ENCODE measurements at places on chromosomes 3 and 15. TPM values are rescaled to one million over a fixed set of nuclear protein-coding genes. Genes with fewer than 3 reads are reported as not detected.

The UCN2 gene
- total RNA-seq, result not detected

The SETD2 gene
- total RNA-seq, result 16.1 TPM

The KLHL6 gene
- total RNA-seq, result under 0.01 TPM

DNA sequence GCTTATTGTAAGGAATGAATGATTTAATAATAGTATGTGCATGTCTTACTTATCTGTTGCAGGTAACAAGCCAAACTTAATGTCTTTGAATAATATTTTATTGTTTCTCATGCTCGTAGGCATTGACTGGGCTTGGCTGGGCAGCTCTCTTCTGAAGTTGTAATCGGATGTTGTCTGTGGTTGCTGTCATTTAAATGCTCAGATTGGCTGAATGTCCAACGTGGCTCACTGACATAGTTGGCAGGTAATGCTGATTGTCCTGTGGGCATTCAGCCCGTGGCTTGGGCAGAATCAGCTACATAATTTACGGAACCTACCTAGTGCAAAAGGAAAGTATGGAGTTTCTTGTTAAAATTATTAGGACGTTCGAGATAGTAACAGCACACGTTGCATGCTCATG, 297.4 kb upstream of the GBE1 start:
- DNase-seq, result no peak

The APOD gene
- total RNA-seq, result 2.4 TPM

DNA sequence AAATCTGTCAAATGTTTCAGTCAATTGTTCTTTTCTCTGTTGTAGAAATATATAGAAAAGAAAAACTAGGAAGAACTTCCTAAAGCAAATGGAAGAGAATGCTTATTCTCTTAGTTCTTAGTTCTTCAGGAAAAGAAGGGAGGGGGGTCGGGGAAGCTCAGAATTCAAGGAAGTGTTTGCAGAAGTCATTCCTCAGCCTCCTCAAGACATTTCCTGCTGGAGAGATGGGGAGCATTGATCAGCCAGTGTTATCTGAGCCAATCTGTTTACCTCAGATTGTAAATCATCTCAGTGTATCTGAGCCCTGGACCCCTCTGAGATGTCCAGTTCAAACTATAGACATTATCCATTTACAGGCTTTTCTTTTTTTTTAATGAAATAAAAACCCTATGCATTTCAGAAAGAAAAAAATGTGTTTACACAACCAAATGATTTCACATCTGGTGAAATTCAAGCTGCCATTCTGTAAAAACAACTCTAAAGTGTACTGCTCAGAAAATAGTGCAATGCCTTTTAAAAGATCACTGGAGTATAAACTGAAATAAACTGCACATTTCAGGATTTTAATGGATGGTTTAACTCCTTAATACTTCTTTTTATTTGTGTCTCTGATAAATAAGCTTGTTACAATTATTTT, 460.7 kb downstream of the ROBO1 start:
- DNase-seq, result no peak

DNA sequence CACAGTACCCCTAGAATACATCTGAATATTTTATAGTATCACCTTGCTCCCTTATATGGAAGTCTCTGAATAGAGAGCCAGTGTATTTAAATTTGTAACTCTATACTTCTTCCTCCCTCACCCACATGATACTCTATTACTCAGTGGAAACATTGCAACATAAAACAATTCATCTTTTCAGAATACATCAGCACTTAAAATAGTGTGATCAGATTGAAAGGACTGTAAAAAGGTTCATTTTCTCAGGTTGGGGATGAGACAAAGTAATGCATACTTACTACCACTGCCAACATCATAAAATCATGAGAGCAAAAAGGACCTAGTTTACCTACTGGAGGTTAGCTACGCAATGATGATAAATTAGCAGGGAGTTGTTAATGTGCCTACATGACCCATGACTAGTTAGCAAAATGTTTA, 13.8 kb upstream of the THRB start:
- no peak for DNase-seq

GRCh38 chr3:171718493-171719185, 91.6 kb downstream of the PLD1 start:
- no peak for DNase-seq

The NTRK3 gene
- not detected for total RNA-seq

GRCh38 chr15:80437334-80437891, 33.2 kb downstream of the ARNT2 start:
- DNase-seq, result no peak

DNA sequence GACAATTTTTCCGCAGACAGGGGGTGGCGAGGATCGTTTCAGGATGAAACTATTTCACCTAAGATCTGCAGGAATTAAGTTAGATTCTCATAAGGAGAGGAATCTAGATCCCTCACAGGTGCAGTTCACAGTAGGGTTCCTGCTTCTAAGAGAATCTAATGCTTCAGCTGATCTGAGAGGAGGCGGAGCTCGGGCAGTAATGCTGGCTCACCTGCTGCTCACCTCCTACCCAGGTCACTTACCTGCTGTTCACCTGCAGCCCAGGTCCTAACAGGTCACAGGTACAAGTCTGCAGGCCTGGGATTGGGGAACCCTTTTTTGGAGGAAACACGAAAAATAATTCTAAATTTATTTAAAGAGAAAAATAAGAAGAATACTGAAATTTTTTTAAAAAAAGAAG, 406.8 kb downstream of the MCTP2 start:
- no peak for DNase-seq

- no peak for DNase-seq
These were observed 42.8 kb upstream of the SMAD3 start for GRCh38 chr15:67022587-67023105.

GRCh38 chr15:34038871-34039789, at the start of gene AVEN:
TSS of gene AVEN (minus strand) at chr15:34039204. CDS start at chr15:34039046, 158 bp downstream.
- DNase-seq, result peak; percentile 47

The ARPP21 gene
- not detected for total RNA-seq

DNA sequence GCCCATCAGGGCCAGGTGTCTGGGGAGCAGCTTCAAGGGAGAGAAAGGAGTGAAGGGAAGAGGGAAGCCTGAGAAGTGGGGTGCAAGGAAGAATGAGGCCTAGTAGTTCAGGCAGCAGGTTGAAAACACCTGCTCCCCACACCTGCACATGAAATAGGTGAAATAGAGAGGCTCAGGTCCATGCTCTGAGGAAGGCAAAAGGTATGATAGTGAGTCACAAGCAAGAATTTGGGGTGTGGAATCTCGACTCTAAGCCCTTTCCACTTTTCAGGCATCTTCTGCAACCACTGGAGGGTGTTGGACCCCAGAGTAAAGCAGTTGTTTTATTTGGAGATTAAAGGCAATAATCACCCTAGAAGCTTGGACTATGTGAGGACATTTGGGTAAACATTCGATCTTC, 157.5 kb downstream of the CTNNB1 start:
- no peak for DNase-seq

The GPR87 gene
- not detected for total RNA-seq

DNA sequence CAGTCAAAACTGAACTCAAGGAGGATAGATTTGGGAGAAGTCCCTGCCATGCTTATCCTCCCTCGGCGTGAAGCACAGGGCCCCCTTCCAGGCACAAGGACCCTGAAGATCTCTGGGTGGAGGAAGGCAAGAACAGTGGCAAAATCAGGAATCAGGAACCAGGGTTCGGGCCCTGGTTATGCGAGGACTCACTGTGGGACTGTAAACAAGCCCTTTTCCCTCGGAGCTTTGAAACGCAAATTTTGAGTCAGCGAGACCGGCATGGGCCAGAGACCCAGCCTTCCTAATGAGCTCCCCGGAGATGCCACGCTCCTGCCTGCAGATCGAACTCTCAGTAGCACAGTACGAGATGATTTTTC, 70.1 kb downstream of the SLC12A8 start:
- DNase-seq, result no peak

- DNase-seq, result no peak
These were observed 102.5 kb downstream of the MYH15 start for GRCh38 chr3:108407886-108408285.

DNA sequence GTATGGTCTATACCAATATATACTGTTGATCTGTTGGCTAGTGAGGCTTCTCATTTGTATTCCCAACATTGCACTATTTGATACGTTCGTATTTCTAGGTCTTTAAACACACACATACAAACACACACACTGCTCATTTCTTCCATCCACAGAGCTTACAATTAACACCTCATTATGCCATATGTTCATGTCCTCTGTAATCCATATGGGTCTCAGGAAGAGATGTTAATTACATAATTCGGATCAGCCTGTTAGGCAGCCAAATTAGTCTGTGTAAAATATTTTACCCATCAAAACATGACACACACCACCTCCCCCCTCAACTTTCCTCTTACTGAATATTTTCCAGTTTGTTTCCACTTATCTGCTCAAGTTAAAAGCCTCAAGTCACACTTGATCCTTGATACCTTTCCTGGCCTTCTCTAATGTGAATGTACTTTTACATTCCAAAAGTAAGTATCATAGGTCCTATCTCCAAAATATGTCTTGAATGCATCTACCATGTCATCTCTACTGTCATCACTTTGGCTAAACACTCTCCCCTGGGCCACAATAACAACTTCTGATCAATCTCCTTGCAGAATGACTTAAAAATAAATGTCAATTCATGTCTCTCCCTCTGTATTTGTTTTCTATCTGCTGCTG, 28.2 kb downstream of the EOGT start:
- no peak for DNase-seq

- no peak for DNase-seq
These were observed 620.7 kb upstream of the ZNF385D start for GRCh38 chr3:22371607-22372291.

The AGBL1 gene
- total RNA-seq, result not detected

The PLA1A gene
- 3.5 TPM for total RNA-seq

The KLHL40 gene
- not detected for total RNA-seq

The VEPH1 gene
- 20.9 TPM for total RNA-seq

DNA sequence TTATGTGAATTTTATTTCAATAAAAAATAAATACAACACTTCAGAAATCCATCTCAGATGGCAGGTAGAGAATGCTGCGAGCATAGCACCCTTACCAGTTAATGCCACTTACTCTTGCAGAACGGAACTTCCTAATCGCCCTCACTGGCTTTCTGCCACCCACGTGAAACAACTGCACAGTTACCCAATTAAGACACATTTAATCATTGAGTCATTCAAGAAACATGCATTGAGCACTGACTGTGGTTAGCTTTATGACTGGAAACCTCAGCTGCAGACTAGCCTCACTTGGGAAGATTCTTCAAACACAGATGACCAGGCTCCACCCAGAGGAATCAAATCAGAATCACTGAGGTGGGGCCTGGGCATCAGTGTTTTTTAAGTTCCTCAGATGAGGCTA, 5.6 kb upstream of the MFGE8 start:
- DNase-seq, result no peak

The DUOX1 gene
- not detected for total RNA-seq

The ASB14 gene
- not detected for total RNA-seq

The PGBD4 gene
- 1.4 TPM for total RNA-seq

The WNT5A gene
- total RNA-seq, result 1.6 TPM

DNA sequence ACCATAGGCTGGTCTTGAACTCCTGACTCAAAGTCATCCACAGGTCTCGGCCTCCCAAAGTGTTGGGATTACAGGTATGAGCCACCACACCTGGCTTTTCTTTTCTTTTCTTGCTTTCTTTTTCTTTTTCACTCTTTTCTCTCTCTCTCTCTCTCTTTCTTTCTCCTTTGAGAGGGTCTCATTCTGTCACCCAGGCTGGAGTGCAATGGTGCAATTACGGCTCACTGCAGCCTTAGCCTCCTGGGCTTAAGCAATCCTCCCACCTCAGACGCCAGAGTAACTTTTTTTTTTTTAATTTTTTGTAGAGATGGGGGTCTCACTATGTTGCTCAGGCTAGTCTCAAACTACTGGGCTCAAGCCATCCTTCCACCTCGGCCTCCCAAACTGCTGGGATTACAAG, 133.1 kb upstream of the UBE2E1 start:
- no peak for DNase-seq

GRCh38 chr3:131107637-131108433, 81.2 kb downstream of the NEK11 start:
- DNase-seq, result no peak

GRCh38 chr3:152280539-152280938, 11.8 kb downstream of the MBNL1 start:
- peak; percentile 84 for DNase-seq

DNA sequence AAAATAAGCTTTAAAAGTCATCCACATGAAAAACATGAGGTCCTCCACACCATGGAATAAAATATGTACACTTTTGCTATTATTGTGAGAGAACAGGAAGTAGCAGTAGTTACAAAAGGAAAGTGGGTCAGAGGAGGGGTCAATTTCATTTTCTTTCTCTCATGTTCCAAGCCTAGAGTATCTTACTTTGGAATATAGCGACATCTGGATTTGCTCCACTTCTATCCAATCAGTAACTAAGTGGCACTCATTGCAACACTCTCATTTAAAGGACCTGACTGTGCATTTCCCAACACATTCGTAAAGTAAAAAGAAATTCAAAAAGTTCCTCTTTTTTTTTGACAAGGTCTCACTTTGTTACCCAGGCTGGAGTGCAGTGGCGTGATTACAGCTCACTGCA, 637.3 kb downstream of the TUSC7 start:
- peak; percentile 89 for DNase-seq

DNA sequence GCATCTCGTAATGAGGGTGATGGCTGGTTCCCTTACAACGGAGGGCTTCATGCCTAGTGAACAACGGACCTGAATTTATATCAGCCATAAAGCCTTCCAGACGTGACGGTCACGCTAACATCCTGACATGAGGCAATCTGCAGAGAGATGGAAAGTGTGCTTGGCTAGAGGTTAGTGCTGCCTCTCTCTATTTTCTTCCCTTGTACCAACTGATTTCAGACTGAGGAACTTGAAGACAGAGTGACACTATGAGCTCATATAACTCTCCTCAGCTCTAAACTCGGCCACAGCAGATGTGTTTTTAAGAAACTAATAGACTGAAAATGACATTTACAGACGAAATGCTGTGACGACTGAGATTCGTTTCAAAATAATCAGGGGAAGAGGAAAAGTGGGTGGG, 122.4 kb downstream of the XXYLT1 start:
- DNase-seq, result peak; percentile 68

DNA sequence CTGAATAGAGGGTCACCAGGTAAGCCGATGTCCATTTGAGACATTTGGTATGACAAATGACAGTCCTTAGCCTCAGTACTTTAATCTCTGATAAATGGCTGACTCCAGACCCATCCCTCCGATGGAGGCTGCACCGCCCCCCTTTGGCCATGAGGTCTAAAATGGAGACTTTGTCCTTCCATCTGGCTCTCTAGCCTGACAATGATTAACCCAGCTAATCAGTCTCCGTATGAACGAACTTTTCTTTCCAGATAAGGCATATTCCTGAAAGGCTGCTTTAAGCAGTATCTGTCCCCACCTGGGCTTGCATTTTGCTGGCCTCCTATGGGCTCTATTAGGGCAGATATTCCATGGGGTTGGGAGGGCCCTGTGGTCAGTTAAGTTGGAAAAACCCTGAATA, 10.8 kb upstream of the MYZAP start:
- no peak for DNase-seq

Data from lung microvascular endothelial cell (primary cell).